T-helper 1 cell treated with Interleukin-12 subunit alpha and Interleukin-12 subunit beta and Interleukin-4 antibody, amounts not matched to agents 30 ng/mL and 1 ng/mL, for 36 hours (primary cell): ENCODE measurements at places on chromosomes 4 and X. TPM values are rescaled to one million over a fixed set of nuclear protein-coding genes. Genes with fewer than 3 reads are reported as not detected.

The MAGEB1 gene
- total RNA-seq: not detected in 2 replicates

The DIPK2B gene
- not detected in 2 replicates for total RNA-seq

The BEX5 gene
- total RNA-seq: 1.4 TPM in 2 replicates

The GRPR gene
- not detected in 2 replicates for total RNA-seq

The ARSH gene
- total RNA-seq: not detected in 2 replicates

The ACE2 gene
- total RNA-seq: not detected in 2 replicates

The RAB41 gene
- total RNA-seq: not detected in 2 replicates

The ARHGAP24 gene
- total RNA-seq: not detected in 2 replicates

The NAT8L gene
- 5.1 and 5.2 TPM in 2 replicates for total RNA-seq

The TIMM8A gene
- 13.7 and 17.1 TPM in 2 replicates for total RNA-seq

The AGTR2 gene
- total RNA-seq: not detected in 2 replicates

The DCAF4L1 gene
- 0.32 TPM in 2 replicates for total RNA-seq

The F11 gene
- total RNA-seq: 0.10 TPM in 1 of 2 replicates, not detected in the other

The CWH43 gene
- not detected in 2 replicates for total RNA-seq

The SSX4B gene
- not detected in 2 replicates for total RNA-seq

The C4orf51 gene
- not detected in 2 replicates for total RNA-seq

The TFDP3 gene
- not detected in 2 replicates for total RNA-seq

The UGT2B7 gene
- total RNA-seq: not detected in 2 replicates

The PARM1 gene
- total RNA-seq: not detected in 2 replicates
